Activated CD4-positive, alpha-beta T cell treated with anti-CD3 and anti-CD28 coated beads, Interleukin-2, amount 10 ng/mL, durations not matched to agents 7 days and 5 days (primary cell): ENCODE measurements at places on chromosomes 7 and 10. TPM values are rescaled to one million over a fixed set of nuclear protein-coding genes. Genes with fewer than 3 reads are reported as not detected.

ALOX5 gene
- 9.0 TPM for total RNA-seq

OPALIN gene
- total RNA-seq, result not detected

- DNase-seq, result no peak
- no peaks in the 10 kb centered on the region for H3K27me3 ChIP-seq
- no peaks in the 10 kb centered on the region for H3K4me1 ChIP-seq
- H3K36me3 ChIP-seq, result no peaks in the 10 kb centered on the region
- no peak overlapping the region for H3K27ac ChIP-seq
- H3K4me3 ChIP-seq, result no peak overlapping the region
Observed at GRCh38 chr7:101618916-101619315, 10.2 kb downstream of the MYL10 start.

DNA sequence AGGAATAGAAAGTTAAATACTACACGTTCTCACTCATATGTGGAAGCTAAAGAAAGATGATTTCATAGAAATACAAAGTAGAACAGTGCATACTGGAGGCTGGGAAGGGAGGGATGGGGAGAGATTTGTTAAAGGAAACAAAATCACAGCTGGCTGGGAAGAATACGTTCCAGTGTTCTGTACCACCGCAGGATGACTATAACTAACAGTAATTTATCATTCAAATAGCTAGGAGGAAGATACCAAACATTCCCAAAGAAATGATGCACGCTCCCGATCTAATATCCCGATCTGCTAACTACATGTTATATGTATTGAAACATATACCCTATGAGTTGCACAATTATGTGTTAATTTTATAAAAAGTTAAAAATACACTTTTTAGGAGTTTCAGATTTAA lies 162.3 kb downstream of the ZMYND11 start:
- H3K27ac ChIP-seq, result no peak overlapping the region
- H3K36me3 ChIP-seq, result no peaks in the 10 kb centered on the region
- H3K27me3 ChIP-seq, result no peaks in the 10 kb centered on the region
- H3K4me1 ChIP-seq, result peaks cover 1% of the 10 kb centered on the region
- no peak overlapping the region for H3K4me3 ChIP-seq

DNA sequence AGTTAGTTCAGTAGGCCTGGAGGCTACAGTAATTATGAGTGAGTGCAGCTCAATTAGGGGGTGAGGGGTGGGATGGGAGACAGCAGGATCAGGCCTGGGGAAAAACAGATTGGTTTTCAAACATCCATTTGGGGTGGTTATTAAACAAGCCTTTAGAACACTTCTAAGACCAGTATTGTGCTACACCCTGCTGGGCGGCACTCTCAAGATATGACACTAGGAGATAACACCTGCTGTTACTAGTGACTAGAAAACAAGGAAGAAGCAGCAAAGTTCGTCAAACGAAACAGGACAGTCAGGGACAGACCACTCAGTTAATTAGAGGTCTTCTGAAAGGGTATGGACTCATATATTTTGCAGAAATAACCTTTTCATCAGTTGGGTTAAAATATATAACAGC lies 353.6 kb downstream of the PTEN start:
- H3K4me3 ChIP-seq, result no peak overlapping the region
- no peak overlapping the region for H3K27ac ChIP-seq
- H3K27me3 ChIP-seq, result no peaks in the 10 kb centered on the region
- no peak for DNase-seq
- H3K4me1 ChIP-seq, result no peaks in the 10 kb centered on the region

- H3K4me3 ChIP-seq, result no peak overlapping the region
- no peak for DNase-seq
Observed at GRCh38 chr7:106178593-106179134, 66.6 kb upstream of the SYPL1 start.

GRCh38 chr10:7572391-7572790 lies 94.4 kb downstream of the ITIH5 start:
- no peaks in the 10 kb centered on the region for H3K4me1 ChIP-seq
- no peaks in the 10 kb centered on the region for H3K27me3 ChIP-seq
- no peaks in the 10 kb centered on the region for H3K36me3 ChIP-seq
- no peak overlapping the region for H3K4me3 ChIP-seq
- no peak overlapping the region for H3K27ac ChIP-seq

- peaks cover 47% of the 10 kb centered on the region for H3K36me3 ChIP-seq
- H3K4me3 ChIP-seq, result peak overlapping the region; percentile 92
- H3K27ac ChIP-seq, result peak overlapping the region; percentile 95
- H3K27me3 ChIP-seq, result no peaks in the 10 kb centered on the region
- peaks cover 67% of the 10 kb centered on the region for H3K4me1 ChIP-seq
Observed at GRCh38 chr10:12194752-12195271, 879 bp downstream of the NUDT5 start.

DNA sequence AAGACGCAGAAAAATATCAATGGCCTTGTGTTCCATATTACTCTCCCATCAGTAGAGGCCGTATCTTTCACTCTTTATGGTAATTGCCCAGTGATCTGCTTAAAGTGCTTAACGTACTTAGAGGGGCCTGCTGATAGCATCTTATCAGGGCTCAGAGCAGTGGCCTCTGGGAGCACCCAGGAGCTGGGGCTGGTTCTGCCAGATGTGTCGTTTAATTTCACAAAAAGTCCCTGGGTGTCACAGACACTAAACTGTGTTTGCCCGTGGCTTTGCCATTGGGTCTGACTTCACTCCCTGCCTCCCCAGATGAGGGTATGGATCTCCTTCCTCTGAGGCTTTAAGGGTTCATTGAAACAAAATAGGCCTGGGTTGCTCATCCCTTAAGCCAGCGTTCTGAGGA lies 435.3 kb downstream of the GATA3 start:
- no peak overlapping the region for H3K27ac ChIP-seq
- no peaks in the 10 kb centered on the region for H3K36me3 ChIP-seq
- H3K27me3 ChIP-seq, result peaks cover 16% of the 10 kb centered on the region
- H3K4me3 ChIP-seq, result no peak overlapping the region
- no peaks in the 10 kb centered on the region for H3K4me1 ChIP-seq
- DNase-seq, result no peak

DNA sequence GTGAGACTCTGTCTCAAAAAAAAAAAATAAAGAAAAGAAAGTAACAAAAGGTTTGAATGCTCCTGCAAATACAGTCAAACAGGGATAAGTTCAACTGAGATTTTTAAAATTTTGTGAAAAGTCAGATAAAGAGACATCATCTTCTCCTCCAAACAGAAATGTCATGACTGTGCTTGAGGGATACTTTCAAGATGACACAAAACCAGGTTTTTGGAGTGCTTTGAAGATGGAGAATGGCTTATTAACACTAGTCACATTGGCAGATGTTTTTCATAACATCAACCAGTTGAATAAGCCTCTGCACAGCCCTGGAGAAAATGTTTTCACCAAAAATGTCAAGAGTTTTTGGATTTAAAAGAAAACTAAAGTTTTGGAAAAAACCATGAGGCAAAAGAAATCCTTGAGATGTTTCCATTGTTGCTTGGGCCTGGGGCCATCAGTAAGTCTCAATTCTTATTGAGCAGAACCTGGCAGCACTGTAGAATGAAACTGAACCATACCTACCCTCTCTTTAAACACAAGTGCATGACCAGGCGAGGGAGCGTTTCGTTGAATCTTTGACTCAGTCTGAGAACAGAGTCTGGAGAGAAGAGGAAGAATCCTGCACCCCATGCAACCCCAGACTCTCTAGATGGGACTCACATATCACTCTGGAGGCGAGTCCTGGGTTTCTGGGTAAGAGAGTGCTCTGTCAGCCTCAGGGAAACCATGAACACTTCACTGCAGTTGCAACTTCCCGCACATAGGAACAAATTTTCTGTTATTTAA lies 37.4 kb upstream of the PRKCQ start:
- peaks cover 35% of the 10 kb centered on the region for H3K4me1 ChIP-seq
- H3K27me3 ChIP-seq, result no peaks in the 10 kb centered on the region
- H3K27ac ChIP-seq, result peak overlapping the region; percentile 27
- no peak for DNase-seq
- H3K4me3 ChIP-seq, result no peak overlapping the region
- H3K36me3 ChIP-seq, result peaks cover 36% of the 10 kb centered on the region
